ENCODE measurements at places on chromosomes 1 and 21.

DNA sequence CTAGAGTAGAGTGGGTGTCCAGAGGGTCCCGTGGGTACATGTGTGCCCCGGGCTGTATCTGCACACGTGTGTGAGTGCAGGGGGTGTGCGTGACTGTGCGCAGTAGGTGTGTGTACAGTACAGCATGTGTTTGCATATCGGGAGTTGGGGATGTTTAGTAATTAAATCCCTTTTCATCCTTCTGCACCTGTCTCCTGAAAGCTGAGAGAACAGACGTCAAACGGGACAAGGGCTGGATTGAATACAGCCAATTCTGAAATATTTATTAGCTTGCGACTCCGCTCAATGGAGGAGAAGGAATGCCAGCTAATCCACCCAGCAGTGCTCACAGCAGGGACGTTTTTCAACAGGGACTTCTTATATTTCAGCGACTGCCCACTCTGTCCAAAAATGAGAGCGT is 44.7 kb upstream of the CASZ1 start:
- no peak for DNase-seq

GRCh38 chr1:242005866-242006535 is 7.1 kb upstream of the MAP1LC3C start:
- no peak for DNase-seq

GRCh38 chr1:84960371-84960770 is 36.5 kb downstream of the MCOLN2 start:
- no peak for DNase-seq

DNA sequence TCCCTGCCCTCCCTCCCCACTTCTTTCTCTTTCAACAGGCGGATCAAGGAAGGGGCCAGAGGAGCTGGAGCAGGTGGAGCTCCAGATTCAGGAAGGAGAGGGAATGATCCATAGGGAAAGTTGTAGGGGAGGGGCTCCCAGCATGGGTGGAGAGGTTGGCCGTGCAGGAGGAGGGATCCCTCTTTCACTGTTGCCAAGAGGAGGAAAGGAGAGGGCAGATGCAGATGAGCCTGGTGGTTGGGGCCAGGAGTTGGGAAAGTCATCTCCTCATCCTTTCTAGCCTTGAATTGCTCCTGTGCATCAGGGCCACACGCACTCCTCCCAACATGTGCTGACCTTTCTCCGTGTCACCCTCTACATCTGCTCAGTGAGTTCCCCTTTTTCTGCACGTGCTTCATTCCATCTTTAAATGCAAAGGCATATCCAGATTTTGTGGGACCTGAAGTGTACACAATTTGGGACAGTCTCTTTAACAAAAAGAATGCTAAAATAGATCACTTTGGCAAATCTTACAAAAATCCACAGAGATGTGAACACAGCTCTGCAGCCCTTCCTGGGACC is 32.4 kb downstream of the ZBTB18 start:
- DNase-seq: no peak

- no peak for DNase-seq
Observed at GRCh38 chr1:117447661-117448060, 80.4 kb downstream of the MAN1A2 start.

- no peak for DNase-seq
Observed at GRCh38 chr1:21669258-21670058, at the start of gene RAP1GAP. TSS of gene RAP1GAP (minus strand) at chr1:21669357. CDS start at chr1:21620032, 49,325 bp downstream.

DNA sequence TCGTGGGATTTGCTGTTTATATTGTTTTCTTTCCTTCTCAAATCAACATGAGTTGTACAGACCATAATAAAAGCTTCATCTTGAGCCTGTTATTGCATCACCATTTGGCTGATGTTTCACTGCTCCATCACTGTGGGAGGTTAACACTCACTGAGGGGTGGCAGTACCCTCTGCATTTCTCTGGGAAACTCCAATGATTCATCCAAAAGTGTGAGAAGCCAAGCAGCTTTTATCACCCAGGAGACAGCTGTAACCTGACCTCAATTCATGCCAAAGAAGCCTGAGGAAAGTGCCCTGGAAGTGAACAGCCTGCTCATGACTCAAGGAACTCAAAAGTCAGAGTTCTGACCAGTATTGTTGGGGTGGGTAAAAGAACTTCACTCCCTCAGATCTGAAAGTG is 84.1 kb downstream of the GPR88 start:
- peak; percentile 4 for DNase-seq

- no peak for DNase-seq
Observed at GRCh38 chr1:230495891-230496385, 69.8 kb upstream of the PGBD5 start.

GRCh38 chr1:230807029-230807428 is 59.8 kb downstream of the CAPN9 start:
- peak; percentile 99 for DNase-seq

DNA sequence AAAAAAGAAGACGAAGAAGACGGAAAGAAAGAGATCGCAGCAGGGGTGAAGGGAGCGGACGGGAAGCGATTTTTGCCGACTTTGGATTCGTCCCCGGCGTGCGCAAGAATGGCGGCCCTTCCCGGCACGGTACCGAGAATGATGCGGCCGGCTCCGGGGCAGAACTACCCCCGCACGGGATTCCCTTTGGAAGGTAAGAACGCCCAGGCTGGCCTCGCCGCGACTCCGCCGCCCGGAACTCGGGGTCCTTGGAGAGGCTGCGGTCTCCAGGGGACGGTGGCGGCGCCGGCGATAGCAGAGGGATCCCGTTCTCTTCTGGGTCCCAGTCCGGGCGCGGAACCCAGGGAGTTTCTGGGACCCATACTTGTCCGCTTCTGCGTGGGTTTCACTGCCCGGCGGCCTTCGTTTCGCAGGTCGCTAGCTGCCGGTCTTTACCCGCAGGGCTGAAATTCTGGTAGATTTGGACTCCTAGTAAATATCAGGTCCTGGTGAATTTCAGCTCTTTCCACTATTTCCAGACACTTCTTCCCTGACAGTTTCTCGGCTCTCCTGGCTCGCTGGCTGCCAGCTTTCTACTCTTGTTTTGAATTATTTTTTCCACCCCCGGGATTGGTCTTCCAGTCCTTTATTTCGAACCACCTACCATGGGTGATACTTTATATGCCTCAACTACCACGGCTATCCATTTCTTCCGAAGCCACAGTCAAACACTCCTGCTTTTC is 1.0 kb downstream of the PAX7 start:
- no peak for DNase-seq

DNA sequence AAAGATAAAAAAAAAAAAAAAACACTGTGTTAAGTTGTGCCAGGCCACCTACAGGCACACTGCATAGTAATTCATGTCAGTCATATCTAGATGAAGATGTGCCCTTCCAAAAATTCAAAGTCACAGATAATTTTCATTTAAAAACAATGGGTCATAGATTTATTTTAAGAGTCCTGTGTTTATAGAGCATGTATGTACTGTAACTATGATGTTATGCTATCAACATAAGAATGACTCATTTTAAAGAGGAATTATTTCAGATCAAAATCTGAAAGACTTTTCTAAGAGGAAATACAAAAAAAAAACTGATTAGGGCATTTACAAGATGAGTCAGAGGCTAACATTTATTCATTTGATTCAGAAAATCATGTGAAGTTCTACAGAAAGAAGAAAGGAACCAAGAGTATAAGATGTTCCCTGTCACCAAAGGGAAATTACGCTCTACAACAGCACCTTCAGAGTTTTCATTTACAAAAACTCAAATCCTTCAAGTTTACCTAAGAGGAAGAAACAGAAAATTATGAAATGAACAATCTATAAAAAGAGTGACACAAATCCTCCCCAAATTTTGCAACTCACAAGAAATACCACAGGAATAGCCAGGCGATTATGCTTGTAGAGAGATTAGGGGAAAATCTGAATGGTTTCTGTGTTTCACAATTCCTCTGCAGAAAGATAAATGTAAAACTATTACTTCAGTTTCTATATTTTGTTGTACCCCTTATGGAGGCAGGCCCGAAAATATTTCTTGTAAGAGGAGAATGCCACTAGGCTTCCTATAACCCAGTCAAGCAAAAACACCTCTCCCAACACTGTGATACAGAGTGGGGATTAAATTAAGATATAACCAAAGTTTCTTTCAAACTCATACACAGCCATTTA is 13.8 kb downstream of the TP53BP2 start:
- no peak for DNase-seq

- no peak for DNase-seq
Observed at GRCh38 chr1:244665771-244666217, 12.9 kb downstream of the DESI2 start.

- DNase-seq: no peak
Observed at GRCh38 chr1:93756657-93757056, 75.0 kb upstream of the BCAR3 start.

DNA sequence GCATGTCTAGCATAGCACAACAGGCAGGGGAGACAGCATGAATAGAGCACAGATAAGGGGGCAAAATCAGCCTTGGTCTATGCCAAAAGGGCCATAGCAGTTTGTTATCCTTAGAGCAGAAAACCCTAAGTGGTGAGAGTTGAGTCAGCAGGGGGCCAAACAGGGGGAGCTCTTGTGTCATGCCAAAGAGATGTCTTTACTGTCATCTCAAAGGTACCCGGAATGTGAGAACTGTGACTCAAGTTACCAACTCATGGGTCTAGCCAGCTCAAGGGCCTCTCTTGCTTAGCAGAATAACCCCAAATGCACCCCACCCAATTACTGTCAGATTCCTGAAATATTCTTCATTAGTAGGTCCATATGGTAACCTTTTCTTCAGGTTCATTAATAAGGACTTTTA is 45.9 kb upstream of the NRDC start:
- no peak for DNase-seq

DNA sequence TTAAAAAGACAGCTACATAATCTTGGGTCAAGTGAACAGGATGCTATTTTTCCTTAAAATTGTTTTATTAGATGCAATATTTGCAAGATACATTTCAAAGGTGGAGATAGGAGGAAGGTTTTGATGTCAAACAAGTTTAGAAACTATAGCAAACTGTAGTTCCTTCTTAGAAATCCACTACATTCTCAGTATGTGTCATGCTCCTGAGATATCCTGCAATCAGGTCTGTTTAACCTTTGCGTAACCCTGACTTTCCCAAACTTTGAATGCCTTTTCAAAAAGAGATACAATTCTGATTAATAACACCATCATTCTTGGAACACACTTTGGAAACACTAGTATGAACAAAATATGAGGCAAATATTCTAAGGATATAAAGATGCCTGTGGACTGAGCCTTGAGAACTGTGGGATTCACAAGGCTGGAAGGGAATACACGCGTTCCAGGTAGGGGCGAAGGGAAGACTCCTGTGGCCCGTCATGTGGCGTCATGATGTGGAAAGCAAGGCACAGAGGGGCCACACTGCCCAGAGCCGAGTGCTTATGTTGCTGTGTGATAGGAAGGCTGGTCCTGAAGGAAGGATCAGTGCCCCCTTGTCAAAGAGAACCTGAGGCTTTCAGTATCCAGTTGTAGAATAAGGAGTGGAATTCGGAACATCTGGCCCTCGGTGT is 19.6 kb upstream of the TARBP1 start:
- no peak for DNase-seq

DNA sequence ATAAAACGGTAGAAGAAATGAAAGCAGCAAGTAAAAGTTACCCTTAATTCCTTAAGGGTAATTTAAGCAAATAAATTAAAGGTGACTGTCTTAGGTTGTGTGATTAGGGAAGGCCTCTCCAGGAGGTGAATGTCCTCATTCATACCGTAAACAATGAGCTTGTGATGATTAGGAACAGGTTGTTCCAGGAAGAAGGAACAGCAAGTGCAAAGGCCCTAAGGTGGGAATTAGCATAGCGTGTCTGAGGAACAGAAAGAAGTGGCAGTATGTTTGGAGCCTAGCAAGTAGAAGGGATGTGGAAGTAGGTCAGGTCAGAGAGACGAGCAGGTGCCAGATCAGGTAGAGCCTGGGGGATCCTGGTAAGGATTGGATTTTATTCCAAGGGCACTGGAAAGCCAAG is 5.6 kb downstream of the AK4 start:
- no peak for DNase-seq

- DNase-seq: no peak
Observed at GRCh38 chr21:27269644-27270043, 302.8 kb upstream of the ADAMTS5 start.

GRCh38 chr1:227234998-227235405 is 83.3 kb downstream of the CDC42BPA start:
- peak; percentile 20 for DNase-seq

DNA sequence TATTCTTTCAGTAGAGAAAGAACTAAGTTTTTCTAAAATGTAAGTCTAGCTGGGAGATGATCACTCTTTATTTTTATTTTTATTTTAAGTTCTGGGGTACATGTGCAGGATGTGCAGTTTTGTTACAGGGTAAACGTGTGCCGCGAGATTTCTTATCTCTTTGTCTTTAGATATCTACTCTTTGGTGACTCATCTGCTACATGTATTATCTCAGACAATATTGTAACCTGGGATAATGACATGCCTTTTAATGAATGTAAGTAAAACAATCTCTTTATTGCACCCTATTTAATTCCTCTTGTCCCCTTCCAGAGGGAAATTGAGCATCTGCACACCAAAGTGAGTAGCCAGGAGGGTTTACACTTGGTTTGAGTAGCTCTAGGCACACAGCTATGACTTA is 9.4 kb downstream of the CR2 start:
- no peak for DNase-seq

GRCh38 chr1:180837020-180837419 is 75.7 kb upstream of the KIAA1614 start:
- DNase-seq: no peak

DNA sequence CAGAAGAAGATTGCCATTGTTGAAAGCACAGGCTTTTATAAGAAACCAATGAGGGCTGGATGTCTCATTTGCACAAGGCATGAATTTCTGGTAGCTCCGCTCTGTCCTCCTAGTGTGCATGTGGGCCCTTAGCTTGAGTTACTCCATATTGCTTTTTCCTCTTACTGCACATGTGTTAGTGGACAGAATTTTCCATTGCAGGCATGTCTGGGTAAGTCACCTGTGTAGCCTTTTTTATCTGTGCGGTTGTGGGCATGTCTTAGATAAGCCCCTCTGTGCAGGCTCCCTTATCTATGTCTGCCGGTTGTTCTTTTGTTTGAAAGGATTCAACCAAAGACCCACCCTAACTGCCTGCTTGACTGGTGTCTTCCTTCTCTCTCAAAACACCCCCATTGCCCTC is 7.2 kb upstream of the CLCA1 start:
- no peak for DNase-seq

DNA sequence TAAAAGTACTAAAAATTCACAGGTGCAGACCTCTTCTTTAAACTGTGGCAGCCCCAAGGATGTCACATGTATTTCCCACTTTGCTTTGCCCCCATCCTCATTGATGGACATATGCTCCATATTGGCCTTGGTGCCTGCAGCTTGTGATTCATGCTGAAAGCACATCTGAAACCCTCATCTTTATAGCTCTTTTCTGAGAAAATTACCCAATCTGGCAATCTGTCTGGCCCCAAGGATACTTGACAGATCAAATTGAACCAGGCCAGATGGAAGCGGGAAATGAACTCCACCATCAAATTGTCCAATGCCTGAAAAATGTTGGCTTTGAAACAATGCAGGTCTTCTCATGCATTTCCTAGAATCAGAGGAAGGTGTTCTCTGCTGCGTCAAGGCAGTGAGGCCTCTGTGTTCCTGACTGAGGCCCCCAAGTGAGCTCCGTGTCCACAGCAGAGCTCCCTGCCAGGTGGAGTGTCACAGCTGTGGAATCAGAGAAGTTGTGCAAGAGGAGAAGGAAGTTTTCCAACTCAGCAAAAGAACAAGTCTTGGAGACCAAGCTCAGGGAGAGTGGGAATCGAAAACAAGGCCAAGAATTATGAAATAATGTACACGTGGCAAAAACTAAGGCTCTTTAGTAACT is 323.7 kb downstream of the PLPP3 start:
- DNase-seq: no peak

Data from hippocampal formation (tissue), 2 donors.